CD8-positive, alpha-beta T cell (primary cell): ENCODE measurements at places on chromosomes 3 and 15.

DNA sequence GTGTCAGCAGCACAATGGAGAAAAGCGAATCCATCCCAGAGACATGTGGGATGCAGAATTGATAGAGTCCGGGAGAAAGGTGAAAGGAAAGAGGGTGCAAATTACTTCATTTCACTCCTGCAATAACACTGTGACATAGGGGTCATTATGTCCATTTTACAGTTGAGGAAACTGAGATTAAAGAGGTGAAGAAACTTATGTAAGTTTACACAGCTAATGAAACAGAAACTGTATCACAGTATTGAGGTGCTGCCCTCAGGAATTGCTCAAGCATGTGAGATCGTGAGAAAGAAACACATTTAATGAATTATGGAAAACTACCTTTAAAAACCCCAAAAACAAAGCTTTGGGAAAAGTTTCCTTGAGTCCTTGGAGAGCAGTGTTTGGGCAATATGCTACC, 103.6 kb upstream of the PFN2 start:
- no peak for DNase-seq

- DNase-seq = no peak
These were observed at the start of gene CCDC54 for GRCh38 chr3:107377151-107377550. Gene CCDC54 (plus strand): TSS chr3:107377439. CDS start chr3:107377588, 149 bp downstream.

- no peak for DNase-seq
These were observed 453.8 kb downstream of the OTOL1 start for GRCh38 chr3:161950318-161950868.

DNA sequence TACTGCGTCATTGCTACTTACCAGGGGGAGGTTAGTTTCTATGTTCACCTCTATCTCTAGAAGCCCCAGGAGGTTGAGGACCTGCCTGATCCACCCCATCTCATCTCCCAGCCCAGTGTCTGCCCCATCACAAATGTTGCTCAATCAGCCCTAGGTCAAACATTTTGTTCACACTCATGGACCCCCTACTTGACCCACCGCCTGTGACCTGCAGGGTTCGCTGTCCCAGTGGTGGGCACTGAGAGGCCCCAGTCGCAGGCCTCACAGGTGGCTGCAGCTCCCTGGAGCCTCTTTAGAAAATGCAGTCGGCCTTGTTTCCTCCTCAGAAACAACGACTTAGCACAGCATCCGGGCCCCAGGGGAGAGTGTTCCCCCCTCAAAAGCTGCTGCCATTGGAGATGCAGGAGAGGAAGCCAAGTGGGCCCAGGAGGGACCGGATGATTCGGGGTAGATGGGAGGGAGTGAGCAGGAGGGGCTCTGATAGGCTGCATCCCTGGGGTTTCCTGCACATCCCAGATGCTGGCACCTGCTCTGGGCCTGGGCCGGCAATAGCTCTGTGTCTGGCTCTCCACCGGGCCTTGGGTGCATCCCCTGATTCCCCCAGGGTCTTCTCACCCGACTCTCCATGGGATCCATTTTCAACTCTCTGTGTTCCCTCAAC, 18.4 kb upstream of the INSYN1 start:
- no peak for DNase-seq

DNA sequence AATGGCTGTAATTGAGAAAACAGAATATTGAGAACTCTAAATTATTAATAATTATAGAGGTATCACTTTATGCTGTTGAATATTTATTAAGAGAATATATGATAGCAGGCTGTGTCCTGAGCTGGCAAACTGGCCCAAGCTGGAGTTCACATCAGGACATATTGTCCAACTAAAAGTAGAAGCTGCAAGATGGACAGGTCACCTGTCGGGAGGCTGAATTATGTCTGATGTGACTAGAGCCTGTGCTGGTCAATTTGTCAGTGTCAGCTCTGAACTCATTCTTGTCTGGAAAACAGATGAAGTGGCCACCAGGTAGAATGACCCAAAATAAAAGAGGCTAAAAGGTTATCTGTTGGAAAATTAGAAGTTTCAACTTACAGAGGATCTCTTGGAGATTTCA, 392.2 kb downstream of the LRTM1 start:
- no peak for DNase-seq

DNA sequence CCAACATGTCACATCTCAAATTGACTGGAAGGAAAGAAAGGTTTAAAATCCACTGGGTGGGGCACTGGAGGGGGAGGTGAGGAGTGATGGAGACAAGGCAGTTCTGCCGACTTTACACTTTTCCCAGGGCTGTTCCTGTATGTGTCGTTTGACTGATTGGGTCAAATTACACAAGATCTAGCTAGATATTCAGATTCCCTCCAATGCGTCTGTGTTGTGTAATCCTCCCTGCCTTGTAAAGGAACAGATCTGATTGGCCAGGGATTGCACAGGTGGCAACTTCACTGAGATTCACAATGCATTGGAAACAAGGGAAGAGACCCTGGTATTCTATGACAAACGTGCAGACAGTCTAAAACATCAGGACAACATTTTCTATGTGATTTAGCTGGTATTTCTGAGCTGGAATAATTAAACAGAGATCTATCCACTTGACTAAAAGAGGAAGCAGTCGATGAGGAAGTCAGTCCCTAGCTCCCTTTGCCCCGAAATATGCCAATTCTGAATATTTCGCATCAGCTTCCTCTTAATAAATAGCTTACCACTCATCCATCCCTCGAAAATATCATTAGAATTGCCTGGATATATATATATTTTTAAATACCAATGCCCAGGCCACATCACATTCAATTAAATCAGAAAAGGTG, 312.9 kb downstream of the RORA start:
- no peak for DNase-seq

- DNase-seq = no peak
These were observed 39.8 kb downstream of the PDE8A start for GRCh38 chr15:85021409-85021808.

DNA sequence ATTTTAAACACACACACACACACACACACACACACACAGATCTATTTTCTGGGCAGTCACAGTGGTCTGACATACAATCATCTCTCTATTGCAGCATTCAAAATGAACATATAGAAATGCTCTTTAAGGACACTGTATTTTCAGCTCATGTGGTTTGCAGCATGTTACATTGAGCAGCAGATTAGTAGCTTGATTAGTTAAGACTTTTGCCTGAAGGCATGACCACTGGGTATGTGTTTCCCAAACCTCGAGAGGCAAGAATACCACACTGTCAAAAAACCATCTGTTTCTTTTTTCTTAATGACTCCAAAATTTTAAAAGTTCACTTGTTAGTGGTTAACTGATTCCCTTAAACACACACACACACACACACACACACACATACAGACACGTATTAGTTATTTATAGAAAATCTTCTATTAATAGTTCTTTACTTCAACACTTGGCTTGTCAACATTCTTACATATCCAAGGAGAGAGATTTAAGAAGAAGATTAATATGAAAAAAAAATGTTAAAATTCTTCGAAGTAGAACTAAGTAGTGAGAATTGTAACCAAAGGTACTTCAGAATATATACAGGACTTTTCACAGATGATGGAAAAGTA, 518.2 kb downstream of the CADM2 start:
- DNase-seq = no peak

- no peak for DNase-seq
These were observed 13.2 kb downstream of the MEIS2 start for GRCh38 chr15:37087131-37087588.

- no peak for DNase-seq
These were observed 3.6 kb upstream of the DAZL start for GRCh38 chr3:16608816-16609215.

DNA sequence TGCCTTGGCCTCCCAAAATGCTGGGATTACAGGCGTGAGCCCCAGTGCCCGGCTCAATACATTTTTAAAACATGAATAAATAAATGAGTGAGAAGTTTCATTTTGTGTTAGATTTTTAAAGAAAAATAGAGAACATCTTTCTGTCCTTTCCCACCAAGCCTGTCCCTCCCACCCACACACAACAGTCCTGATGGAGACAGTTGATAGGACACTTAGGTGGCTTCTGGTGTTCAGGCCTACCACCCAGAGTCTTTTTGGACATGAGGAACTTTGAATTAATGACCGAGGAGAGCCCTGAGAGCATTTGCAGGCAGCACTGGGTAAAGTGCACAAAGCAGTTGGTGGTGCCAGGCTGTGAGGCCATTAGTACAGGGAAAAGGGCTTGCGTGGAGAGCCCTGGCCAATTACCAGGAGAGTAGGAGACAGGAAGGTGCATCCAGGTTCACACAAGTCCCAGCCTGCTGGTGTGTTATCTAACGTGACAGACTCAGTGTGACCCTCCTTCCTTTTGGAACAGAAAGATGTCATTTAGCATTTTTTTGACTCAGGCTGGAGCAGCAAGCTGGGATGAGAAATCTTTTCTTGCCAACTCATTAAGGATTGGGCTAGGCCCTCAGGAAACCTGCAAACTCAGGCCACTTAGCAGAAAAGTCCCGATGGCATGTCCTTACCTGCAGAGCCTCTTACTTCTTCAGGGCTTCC, 103.6 kb downstream of the PDCD6IP start:
- DNase-seq = no peak

DNA sequence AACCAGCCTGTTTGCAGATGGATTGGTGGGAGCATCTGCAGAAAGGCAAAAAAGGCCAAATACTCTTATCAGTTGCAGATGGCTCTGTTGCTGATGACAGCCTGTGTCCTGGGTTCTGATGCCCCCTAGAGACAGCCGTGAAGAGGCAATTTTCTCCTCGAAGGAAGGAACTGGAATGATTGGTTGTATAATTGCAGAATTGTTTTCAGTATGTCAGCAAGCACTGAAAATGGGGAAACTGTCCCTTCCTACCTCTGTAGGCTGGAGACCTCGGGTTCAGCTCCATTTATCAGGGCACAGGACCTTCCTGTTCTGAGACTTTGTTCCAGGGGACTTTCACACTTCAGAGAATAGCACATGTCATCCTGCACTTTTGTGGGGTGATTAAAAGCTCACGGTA, 103.0 kb downstream of the PGPEP1L start:
- DNase-seq = no peak

GRCh38 chr3:170226426-170226960, 4.3 kb downstream of the PRKCI start:
- no peak for DNase-seq

GRCh38 chr3:33687406-33688010, 30.5 kb downstream of the CLASP2 start:
- no peak for DNase-seq

GRCh38 chr3:81045976-81046375, 715.5 kb downstream of the GBE1 start:
- no peak for DNase-seq

DNA sequence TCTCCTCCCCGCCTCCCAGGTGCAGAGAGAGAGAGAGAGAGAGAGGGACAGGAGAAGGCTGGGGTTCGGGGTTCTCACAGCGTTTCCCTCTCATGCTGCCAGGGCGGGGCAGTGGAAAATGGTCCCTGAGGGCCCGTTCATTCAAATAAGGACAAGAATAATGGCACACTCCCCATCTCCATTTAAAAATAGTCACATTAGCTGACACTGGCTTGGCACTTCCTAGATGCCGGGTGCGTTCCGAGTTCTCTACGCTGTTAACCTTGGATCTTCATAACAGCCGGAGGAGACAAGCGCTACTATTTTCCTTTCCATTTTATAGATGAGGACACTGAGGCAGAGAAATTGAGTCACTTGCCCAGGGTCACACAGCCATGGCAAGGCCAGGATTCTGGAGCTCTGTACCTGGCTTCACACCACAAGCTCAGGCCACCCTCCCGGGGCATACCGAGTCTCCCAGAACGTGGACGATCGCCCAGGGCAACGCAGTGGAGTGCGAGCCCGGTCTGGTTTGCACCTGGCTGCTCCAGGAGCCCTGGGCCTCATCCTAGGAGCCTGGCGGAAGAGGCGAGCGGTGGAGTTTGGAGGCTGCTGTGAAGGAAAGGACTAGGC, 608 bp upstream of the SLC6A6 start:
- DNase-seq = no peak

DNA sequence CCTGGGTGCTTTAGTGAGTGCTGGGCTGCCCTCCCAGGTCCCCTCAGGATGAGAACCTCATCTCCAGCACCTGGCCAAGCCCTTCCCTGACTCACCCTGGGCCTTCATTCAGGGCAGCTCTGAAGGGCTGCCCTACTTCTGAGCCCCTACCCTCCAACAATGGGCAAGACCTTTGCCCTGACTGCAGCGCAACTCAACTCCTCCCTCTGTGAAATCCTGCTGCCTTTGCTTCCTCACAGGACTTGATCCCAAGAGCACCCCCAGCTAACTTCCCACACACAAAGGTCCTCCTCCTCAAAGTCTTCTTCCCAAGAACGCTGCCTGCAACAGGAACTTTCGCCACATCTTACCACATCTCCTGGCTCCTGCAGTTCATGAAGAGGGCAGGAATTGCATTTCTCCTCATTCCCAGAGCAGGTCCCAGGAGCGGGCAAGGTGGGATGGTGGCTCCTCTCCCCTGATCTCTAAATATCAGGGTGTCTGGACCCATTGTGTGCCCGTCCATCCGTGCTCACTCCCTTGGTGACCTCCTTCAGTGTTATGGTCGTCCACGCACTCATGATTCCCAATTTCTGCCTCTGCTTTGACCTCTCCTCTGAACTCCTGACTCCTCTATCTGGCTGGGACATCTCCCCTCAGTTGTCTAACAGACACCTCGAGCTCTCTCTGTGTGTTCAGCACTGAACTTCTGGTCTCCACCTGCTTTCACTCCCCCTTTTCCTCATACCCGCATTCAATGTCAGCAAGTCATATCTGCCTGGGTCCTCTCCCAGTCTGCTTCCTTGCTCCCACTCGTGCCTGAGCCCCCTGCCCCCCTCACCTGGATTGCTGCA, 4.5 kb upstream of the SSUH2 start:
- no peak for DNase-seq

DNA sequence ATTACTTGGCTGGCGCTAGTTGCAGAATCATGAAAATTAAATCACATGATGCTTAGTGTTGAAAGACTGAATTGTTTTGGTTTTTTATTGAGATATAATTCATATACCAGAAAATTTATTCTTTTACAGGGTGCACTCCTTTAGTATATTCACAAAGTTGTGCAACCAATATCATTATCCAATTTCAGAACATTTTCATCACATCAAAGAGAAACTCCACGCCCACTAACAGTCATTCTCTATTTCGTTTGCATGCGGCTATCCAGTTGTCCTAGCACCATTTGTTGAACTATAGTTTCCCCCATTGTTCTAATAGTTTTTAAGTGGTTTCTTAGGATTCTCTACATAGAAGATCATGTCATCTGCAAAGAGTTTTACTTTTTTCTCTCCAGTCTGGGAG, 3.7 kb downstream of the EHD4 start:
- DNase-seq = no peak

- DNase-seq = no peak
These were observed 16.8 kb downstream of the PLA2G4F start for GRCh38 chr15:42139596-42139995.

- no peak for DNase-seq
These were observed 51.0 kb downstream of the ARNT2 start for GRCh38 chr15:80455051-80455648.

GRCh38 chr3:150149651-150150051, 179.0 kb upstream of the PFN2 start:
- no peak for DNase-seq

DNA sequence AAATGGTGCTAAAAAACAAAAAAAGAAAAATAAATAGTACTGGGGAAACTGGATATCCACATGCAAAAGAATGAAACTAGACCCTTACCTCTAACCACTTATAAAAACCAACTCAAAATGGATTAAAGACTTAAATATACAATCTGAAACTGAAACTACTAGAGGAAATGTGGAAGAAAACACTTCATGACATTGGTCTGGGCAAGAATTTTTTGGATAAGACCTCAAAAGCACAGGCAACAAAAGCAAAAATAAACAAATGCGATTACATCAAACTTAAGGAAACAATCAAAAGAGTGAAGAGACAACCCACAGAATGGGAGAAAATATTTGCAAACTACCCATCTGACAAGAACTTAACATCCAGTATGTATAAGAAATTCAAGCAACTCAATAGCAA, 6.4 kb downstream of the IFT57 start:
- no peak for DNase-seq
